ENCODE measurements at places on chromosomes 16 and 17.
A peak's percentile ranks its signal among the peaks of the same experiment; 100 is the strongest.

GRCh38 chr17:29972277-29972676, 30.8 kb downstream of the EFCAB5 start:
- DNase-seq, result no peak

DNA sequence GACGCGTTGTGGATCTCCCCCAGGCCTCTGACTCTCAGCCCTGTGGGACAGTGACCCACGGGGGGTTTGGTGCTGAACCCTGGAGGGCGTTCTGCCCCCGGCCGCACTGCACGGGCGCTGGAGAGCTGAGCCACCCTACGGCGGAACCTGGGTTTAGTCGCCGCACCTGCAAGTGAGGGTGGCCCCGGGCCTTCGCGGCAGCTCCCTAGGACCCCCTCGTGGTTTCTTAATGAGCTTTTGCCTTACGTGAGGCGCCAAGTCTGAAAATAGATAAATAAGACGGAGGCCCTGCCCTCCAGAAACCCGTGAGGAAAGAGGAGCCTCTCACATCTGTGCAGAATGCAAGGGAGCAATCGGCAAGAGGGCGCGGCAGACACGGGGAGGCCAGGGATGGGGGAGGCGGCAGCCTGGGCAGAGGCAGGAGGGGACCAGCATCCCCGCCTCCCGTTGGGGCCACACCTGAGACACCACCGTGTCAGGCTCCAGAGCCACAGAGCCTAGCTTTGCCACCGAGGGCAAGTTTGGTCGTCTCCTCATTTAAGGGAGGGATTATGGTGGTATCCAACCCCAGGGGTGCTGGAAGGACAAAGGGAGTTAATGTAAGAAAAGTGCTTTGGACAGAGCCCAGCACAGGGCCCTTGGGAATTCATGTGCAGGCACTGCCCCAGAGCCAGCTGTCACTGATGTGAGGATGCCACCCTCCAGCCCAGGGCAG, 153.2 kb upstream of the CHMP6 start:
- no peak for DNase-seq

GRCh38 chr17:17985555-17985954, 12.9 kb downstream of the DRC3 start:
- DNase-seq, result peak; percentile 4

DNA sequence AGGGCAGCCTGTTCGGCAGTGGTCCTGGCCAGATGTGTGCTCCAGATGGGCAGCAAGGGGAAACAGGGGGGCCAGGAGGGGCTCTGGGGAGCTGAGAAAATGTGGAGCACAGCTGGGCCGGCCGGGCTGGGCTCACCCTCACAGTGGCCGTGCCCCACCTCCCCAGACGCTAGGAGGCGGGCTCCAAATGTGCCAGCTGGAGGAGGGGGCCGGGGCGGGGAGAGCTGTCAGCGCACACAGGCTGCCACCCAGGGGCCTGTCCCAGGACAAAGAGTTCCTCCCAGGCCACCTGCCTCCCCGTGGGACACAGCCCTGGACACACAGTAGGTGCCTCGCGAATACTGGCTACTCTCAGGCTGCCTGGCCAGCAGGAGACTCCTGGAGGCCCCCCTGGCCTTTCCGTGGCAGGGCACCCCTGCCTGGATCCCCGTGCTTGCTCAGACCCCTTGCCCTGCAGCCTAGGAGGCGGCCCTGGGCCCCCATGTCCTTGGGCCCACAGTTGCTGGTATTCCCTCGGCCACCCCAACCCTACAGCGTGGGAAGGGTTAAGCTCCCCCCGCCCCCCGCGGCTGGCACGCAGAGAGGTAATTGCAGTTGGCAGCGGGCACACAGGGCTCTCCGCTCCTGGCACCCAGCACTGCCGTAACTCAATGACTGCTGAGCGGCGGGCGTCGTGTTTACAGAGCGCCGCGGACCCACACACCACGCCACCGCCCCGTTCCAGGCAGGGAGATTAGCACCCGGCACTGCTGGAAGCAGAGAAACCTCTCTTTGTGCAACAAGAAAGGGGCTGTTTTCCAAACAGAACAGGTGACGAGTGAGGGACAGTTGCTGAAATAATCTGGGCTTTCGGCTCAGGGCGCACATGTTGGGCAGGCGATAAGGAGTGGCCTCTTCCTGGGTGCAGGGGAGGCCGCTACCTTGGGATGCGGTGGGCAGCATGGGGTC, 32.2 kb downstream of the BAHCC1 start:
- DNase-seq, result no peak

DNA sequence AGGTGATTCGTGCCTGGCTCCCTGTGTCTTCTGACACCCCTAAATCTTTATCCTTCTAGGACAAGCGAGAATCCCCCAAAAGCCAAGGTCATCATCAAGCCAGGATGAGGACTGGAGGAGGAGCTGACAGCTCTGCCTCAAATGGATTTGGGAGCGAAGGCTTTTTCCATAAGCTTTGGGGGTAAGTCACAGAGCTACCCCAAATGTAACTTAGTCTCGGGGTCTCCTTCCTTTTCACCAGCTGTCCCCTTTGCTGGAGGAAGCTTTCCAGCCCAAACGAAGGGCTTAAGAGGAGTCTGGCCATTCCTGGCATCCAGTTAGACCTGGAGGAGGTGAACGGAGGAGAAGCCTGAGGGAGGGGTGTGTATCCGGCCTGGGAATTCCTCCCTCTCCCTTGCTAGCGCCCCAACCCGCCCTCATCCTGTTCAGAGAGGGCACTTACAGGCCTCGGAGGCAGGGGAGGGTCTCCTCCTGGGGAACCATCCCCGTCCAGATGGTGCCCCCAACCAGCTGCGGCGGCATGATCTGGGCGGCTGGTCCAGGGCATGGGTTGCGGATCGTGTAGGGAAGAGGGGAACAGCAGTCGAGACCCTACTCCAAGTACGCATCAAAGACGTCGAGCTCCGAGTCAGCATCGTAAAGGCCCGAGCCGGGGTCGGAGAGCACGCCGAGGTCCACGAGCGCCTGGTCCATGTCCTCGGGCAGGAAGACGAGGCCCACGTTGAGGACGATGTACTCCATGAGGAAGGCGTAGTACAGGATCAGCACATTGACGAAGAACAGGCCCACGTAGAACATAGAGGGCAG, 938 bp downstream of the DEXI start:
- no peak for DNase-seq

GRCh38 chr16:54309341-54309740, 22.8 kb upstream of the IRX3 start:
- peak; percentile 45 for DNase-seq

DNA sequence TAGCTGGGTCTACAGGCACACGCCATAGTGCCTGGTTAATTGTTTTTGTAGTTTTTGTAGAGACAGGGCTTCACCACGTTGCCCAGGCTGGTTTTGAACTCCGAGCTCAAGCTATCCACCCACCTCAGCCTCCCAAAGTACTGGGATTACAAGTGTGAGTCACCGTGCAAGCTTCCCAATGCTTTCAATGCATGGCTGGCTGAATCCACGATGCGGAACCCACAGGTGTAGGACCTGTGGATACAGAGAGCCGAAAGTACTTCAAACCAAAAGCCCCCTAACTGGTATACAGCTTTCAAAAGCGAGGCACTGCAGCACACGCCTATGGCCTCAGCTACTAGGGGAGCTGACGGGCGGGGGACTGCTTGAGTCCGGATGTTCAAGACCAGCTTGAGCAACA, 44.8 kb downstream of the METTL16 start:
- no peak for DNase-seq

- no peak for DNase-seq
These were observed 2.0 kb upstream of the VAMP2 start for GRCh38 chr17:8164815-8165131.

GRCh38 chr17:31328160-31328535, 6.7 kb upstream of the EVI2A start:
- no peak for DNase-seq

- no peak for DNase-seq
These were observed 25.3 kb downstream of the SRL start for GRCh38 chr16:4216596-4216995.

DNA sequence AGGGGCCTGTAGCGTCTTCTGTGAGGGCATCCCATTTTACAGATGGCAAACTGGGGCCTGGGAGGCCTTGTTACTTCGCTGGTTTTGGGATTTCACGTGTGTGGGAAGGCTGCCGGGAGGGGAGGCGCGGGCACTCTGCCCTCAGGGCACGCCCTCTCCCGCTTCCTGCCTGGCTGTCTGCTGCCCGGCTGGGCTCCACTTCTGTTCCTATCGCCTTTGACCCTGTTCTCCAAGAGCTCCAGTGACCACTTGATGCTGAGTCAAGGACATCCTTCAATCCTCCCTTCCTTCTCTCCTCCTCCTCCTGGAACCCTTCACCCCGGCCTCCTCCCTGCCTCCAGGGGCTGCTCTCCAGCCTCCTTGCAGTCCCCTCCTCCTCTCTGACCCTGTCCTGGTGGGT, 16.0 kb downstream of the SPNS3 start:
- DNase-seq, result no peak

- DNase-seq, result no peak
These were observed 18.4 kb upstream of the CORO6 start for GRCh38 chr17:29640981-29641642.

Measured in KBM-7 (cell line).